ENCODE measurements at places on chromosomes 6 and 20. TPM values are rescaled to one million over a fixed set of nuclear protein-coding genes. Genes with fewer than 3 reads are reported as not detected.
A peak's percentile ranks its signal among the peaks of the same experiment; 100 is the strongest.

GRCh38 chr6:82786248-82786647, 279.4 kb downstream of the UBE3D start:
- no peak for DNase-seq

- DNase-seq: no peak
Observed at GRCh38 chr6:145118224-145118623, 617.1 kb downstream of the EPM2A start.

- DNase-seq: no peak
Observed at GRCh38 chr6:161829291-161829729, 555.4 kb upstream of the AGPAT4 start.

GRCh38 chr20:8454137-8454712, 322.2 kb downstream of the PLCB1 start:
- peak; percentile 66 for DNase-seq

GRCh38 chr20:63538204-63539091, 1.3 kb upstream of the PTK6 start:
- DNase-seq: no peak

- no peak for DNase-seq
Observed at GRCh38 chr6:46130666-46131065, 877 bp downstream of the ENPP4 start.

GRCh38 chr6:154071236-154071635, 32.2 kb downstream of the OPRM1 start:
- no peak for DNase-seq

DNA sequence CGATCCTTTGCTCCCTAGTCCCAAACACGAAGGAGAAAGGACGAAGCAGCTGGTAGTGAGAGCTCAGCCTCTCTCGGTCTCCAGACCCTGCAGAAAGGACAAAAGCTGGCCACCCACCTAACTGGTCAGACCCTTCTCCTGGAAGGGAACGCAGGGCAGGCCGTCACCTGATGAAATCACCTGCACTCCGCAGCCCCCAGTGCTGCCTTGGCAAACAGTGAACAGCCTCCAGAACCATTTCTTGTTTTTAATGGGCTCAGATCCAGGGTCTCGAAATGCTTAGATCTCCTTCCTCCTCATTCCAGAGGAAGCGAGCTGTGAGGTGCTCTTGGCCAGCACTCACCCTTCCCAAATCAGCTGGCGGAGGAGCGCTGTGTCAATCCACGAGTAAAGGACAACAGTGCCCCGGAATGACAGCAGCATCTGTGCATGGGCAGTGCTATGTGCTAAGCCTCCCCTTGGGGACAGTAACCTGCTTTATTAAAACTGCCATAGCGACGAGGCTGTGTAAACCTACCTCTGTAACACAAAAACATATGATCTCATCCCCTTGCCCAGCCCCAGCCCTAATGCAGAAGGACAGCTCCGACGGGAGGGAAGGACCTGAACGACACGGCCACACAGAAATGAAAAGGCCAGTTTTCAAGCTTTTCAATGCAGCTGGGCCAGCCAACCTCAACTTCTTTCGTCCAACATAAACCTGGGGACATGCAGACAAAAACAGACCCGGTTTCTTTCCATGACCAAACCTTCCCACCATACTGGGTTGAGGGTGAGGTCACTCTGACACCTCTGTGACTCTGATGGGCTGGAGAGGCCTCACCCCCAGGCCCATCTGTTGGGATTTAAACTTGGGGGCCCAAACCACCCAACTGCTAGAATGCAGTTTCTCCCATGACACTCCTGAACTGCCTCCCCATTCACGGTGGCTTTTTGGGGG, 43.3 kb downstream of the SULF2 start:
- no peak for DNase-seq

DNA sequence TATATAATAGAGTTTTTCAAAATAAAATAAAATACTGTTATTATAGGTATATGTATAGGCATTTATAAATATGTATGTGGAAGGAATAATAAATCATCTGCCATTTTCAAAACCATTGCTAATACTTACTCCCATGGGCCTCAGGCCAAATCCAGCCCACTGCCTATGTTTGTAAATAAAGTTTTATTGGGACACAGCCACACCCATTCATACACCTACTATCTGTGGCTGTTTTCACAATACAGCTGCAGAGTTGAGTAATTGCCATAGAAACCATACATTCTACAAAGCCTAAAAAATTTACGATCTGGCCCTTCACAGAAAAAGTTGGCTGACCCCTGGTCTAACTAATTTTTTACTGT, 9.5 kb downstream of the ALDH5A1 start:
- DNase-seq: no peak

GRCh38 chr20:9300080-9300479, 214.3 kb upstream of the LAMP5 start:
- DNase-seq: no peak

DNA sequence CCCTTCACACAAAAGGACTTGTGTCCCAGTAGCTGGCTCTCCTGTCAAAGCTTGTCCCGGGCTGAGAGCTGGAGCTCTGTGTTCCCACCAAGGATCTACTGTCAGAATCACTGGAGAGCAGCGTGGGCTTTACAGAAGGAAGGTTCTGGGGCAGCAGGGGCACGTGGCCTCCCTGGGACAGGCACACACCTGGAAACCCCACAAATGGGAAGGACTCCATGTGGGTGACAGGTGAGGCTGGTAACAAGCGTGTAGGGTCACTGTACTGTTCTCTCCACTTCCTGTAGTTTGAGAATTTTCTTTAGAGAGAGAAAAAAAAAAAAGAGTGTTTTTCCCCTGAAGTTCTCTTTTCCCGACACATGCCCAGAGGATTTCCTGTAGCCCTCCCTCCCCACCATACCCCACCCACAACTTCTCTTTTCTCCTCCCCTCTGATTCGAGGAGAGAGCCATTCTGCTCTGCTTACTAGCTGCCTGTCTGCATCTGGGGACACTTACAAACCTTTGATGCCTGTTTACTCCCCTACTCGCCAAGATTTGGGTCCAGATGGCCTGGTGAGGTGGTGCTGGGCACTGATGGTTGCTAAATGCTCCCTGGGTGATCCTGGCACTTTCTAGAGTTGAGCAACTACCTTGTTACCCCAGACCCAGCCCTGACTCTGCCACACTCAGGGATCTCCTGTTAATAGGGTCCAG, 84.1 kb upstream of the SIRPA start:
- DNase-seq: no peak

GRCh38 chr6:75498862-75499261, 5.3 kb upstream of the FILIP1 start:
- no peak for DNase-seq

The CRIP3 gene
- not detected for total RNA-seq

The ANKEF1 gene
- 4.0 TPM for total RNA-seq

The PPIL6 gene
- 0.80 TPM for total RNA-seq

The BCAS1 gene
- total RNA-seq: under 0.01 TPM

The HDDC2 gene
- total RNA-seq: 66.4 TPM

The FGD2 gene
- total RNA-seq: not detected

All from epithelial cell of proximal tubule (primary cell).